ENCODE measurements at places on chromosomes 6 and 20. TPM values are rescaled to one million over a fixed set of nuclear protein-coding genes. Genes with fewer than 3 reads are reported as not detected.

Gene RAB5IF
- total RNA-seq = 44.4 TPM

Gene GMPR
- 139 TPM for total RNA-seq

Gene PMEPA1
- 31.3 TPM for total RNA-seq

GRCh38 chr20:44112889-44113617 is 73.9 kb downstream of the JPH2 start:
- DNase-seq = no peak

- no peak for DNase-seq
These were observed 81.1 kb downstream of the ATP9A start for GRCh38 chr20:51687108-51687507.

- no peak for DNase-seq
These were observed 15.2 kb downstream of the CTCFL start for GRCh38 chr20:57509665-57510237.
